CD8-positive, alpha-beta memory T cell (primary cell): ENCODE measurements at places on chromosomes 4 and X. TPM values are rescaled to one million over a fixed set of nuclear protein-coding genes. Genes with fewer than 3 reads are reported as not detected.

DNA sequence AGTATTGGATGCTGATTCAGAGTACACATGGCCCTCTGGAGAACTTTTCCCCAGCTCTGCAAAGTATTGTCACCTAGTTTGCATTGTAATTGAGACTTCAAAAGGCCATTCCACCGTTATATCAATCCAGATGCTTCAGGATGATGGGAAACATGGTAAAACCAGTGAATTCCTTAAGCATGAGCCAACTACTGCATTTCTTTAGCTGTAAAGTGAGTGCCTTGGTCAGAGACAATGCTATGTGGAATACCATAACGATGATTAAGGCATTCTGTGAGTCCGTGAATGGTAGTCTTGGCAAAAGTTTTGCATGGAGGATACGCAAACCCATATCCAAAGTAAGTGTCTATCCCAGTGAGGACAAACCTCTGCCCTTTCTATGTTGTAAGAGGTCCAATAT, 355.2 kb downstream of the DCAF12L2 start:
- no peak overlapping the region for H3K27ac ChIP-seq
- H3K36me3 ChIP-seq, result no peaks in the 10 kb centered on the region
- H3K27me3 ChIP-seq, result no peaks in the 10 kb centered on the region
- H3K4me3 ChIP-seq, result no peak overlapping the region
- DNase-seq, result no peak
- H3K4me1 ChIP-seq, result no peaks in the 10 kb centered on the region

GRCh38 chrX:148572337-148572736, 71.9 kb downstream of the AFF2 start:
- H3K27me3 ChIP-seq, result no peaks in the 10 kb centered on the region
- H3K4me3 ChIP-seq, result no peak overlapping the region
- H3K36me3 ChIP-seq, result no peaks in the 10 kb centered on the region
- H3K27ac ChIP-seq, result no peak overlapping the region
- no peak for DNase-seq

DNA sequence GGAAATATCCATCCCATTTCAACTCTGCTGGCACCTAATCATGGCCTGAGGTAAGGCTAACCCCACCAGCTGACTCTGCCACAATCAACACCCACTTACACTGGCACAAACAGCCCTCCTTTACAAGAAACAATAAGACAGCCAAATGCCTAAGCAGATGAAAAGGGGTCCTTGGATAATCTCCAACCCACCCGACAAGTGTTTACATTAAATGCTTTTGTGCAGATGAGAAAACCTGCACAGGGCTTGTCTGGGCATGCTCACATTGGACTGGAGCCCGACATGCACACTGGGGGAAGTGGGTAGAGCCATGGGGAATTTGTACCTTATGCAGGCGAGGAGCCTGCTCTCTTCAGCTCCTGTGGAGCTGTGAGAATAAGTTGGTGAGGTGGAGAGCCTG, 138.9 kb upstream of the ITM2A start:
- no peaks in the 10 kb centered on the region for H3K4me1 ChIP-seq
- no peaks in the 10 kb centered on the region for H3K27me3 ChIP-seq
- DNase-seq, result no peak
- H3K36me3 ChIP-seq, result no peaks in the 10 kb centered on the region

- no peak overlapping the region for H3K4me3 ChIP-seq
- no peak for DNase-seq
- H3K36me3 ChIP-seq, result no peaks in the 10 kb centered on the region
- H3K27ac ChIP-seq, result no peak overlapping the region
- H3K4me1 ChIP-seq, result no peaks in the 10 kb centered on the region
- H3K27me3 ChIP-seq, result no peaks in the 10 kb centered on the region
Observed at GRCh38 chr4:151195801-151196200, 81.2 kb upstream of the PRSS48 start.

- H3K27me3 ChIP-seq, result no peaks in the 10 kb centered on the region
- peaks cover 12% of the 10 kb centered on the region for H3K4me1 ChIP-seq
- H3K4me3 ChIP-seq, result peak overlapping the region; percentile 42
- peak; percentile 77 for DNase-seq
- no peaks in the 10 kb centered on the region for H3K36me3 ChIP-seq
Observed at GRCh38 chr4:80202190-80202711, 4.9 kb downstream of the PRDM8 start.

The GALNTL6 gene
- total RNA-seq, result not detected

- H3K4me1 ChIP-seq, result peaks cover 44% of the 10 kb centered on the region
- H3K27ac ChIP-seq, result no peak overlapping the region
- H3K36me3 ChIP-seq, result no peaks in the 10 kb centered on the region
- no peaks in the 10 kb centered on the region for H3K27me3 ChIP-seq
- no peak overlapping the region for H3K4me3 ChIP-seq
- DNase-seq, result no peak
Observed at GRCh38 chr4:15753786-15754185, 24.3 kb upstream of the CD38 start.

DNA sequence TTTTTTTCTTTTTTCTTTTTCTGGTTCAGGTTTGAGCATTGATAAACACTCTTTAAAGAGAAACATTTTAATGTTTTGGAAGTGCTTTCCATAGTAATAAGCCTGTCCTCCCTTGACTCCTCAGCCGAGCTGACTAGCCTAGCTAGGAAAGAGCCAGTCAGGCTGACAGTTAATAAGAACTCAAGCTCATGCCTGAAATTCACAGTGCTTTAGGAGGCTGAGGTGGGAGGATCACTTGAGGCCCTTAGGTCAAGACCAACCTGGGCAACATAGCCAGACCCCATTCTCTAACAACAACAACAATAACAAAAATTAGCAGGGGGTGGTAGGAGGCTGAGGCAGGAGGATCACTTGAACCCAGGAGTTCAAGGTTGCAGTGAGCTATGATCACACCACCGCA, 53.4 kb upstream of the ZCCHC13 start:
- H3K27me3 ChIP-seq, result no peaks in the 10 kb centered on the region
- no peaks in the 10 kb centered on the region for H3K4me1 ChIP-seq
- no peak overlapping the region for H3K4me3 ChIP-seq
- H3K36me3 ChIP-seq, result no peaks in the 10 kb centered on the region

The GLUD2 gene
- 0.70 TPM for total RNA-seq

DNA sequence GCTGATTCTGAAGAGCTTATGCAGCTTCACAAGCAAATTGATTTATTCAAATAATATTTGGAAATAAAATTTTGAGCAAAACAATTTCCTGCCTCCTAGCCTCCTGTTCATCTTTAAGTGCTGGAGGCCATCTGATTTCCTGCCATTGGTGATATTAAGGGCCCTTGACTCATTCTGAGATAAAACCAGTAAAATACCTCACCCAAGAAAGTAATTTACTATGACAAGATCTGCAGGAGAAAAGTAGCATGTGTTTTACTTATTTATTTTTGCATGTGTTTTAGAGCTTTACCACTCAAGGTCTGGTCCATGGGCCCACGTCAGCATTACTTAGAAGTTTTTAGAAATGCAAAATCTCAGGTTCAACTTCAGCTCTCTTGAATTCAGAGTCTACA, 67.7 kb downstream of the DCLK2 start:
- DNase-seq, result no peak
- no peaks in the 10 kb centered on the region for H3K27me3 ChIP-seq
- no peaks in the 10 kb centered on the region for H3K4me1 ChIP-seq
- H3K4me3 ChIP-seq, result no peak overlapping the region
- H3K36me3 ChIP-seq, result no peaks in the 10 kb centered on the region

The SERTM2 gene
- not detected for total RNA-seq

GRCh38 chrX:8192276-8192675, 21.2 kb upstream of the VCX2 start:
- no peak overlapping the region for H3K27ac ChIP-seq
- DNase-seq, result no peak
- no peak overlapping the region for H3K4me3 ChIP-seq
- no peaks in the 10 kb centered on the region for H3K27me3 ChIP-seq

GRCh38 chr4:145829629-145830395, 108.8 kb downstream of the ZNF827 start:
- DNase-seq, result no peak
- peak overlapping the region; percentile 4 for H3K4me3 ChIP-seq
- H3K27me3 ChIP-seq, result no peaks in the 10 kb centered on the region
- H3K4me1 ChIP-seq, result peaks cover 11% of the 10 kb centered on the region
- no peaks in the 10 kb centered on the region for H3K36me3 ChIP-seq

The CTAG1A gene
- total RNA-seq, result not detected

- no peaks in the 10 kb centered on the region for H3K27me3 ChIP-seq
- H3K27ac ChIP-seq, result no peak overlapping the region
- H3K4me1 ChIP-seq, result no peaks in the 10 kb centered on the region
- H3K36me3 ChIP-seq, result no peaks in the 10 kb centered on the region
Observed at GRCh38 chrX:150508018-150508417, 60.4 kb upstream of the MTM1 start.

The PABPC1L2B gene
- not detected for total RNA-seq

GRCh38 chrX:124216396-124217115, 115.9 kb upstream of the TEX13D start:
- no peak for DNase-seq
- peaks cover 71% of the 10 kb centered on the region for H3K4me1 ChIP-seq
- H3K4me3 ChIP-seq, result no peak overlapping the region
- H3K36me3 ChIP-seq, result no peaks in the 10 kb centered on the region
- no peaks in the 10 kb centered on the region for H3K27me3 ChIP-seq

DNA sequence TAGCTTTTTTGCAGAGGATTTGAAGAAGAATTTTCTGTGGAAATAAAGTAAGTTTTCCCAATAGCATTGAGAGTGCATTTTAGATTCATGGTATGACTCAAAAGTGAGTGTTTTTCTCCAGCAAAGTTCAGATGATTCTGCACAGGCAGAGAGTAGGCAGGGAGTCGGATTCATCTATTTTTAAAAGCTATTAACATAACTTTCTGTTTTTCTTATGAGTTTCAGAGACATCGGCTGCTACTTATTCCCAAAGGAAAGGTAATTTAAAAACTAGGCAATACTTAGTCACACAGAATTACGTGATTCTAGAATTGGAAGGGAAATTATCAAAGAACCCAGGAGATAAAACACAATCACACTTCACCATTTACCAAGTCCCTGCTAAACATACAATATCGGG, 4.4 kb downstream of the CCDC110 start:
- no peak overlapping the region for H3K4me3 ChIP-seq
- H3K27me3 ChIP-seq, result no peaks in the 10 kb centered on the region
- H3K36me3 ChIP-seq, result no peaks in the 10 kb centered on the region
- DNase-seq, result no peak
- no peak overlapping the region for H3K27ac ChIP-seq
- peaks cover 3% of the 10 kb centered on the region for H3K4me1 ChIP-seq

- H3K4me3 ChIP-seq, result no peak overlapping the region
- no peak for DNase-seq
- no peaks in the 10 kb centered on the region for H3K4me1 ChIP-seq
- H3K27ac ChIP-seq, result no peak overlapping the region
- no peaks in the 10 kb centered on the region for H3K36me3 ChIP-seq
Observed at GRCh38 chrX:46959985-46960700, 47.9 kb downstream of the JADE3 start.

The CDKL2 gene
- total RNA-seq, result 0.37 TPM

The MAGEA1 gene
- not detected for total RNA-seq

DNA sequence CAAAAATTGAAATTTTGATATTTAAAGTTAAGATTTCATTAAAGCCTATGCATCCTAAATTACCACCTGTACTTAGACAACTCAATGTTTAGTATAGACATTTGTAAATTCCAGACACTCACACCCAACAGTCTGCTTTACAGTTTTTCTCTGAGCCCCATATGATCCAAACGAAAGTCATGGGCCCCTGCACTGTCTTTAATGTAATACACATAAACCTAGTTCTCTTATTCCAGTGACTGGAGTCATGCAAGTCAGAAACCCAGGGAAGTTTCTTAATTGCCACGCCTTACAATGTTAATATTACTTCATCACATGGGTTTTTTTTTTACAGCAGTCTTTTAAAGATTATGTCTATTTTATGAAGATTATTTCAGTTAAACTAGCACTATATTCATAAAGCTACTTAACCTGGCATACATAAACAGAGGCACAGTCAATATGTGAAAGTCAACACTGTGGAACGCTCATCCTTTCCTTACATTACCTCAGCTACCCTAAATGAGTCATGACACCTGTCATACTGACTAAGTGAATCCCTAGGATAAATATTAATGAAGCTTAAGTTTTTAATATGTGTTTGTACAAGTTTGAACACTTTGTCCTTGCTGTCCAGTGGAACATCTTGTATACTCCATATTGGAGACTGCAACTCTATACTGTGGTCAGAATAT, 67.7 kb upstream of the H2AZ1 start:
- no peak overlapping the region for H3K4me3 ChIP-seq
- no peaks in the 10 kb centered on the region for H3K36me3 ChIP-seq
- H3K27ac ChIP-seq, result no peak overlapping the region
- DNase-seq, result no peak
- no peaks in the 10 kb centered on the region for H3K27me3 ChIP-seq
- no peaks in the 10 kb centered on the region for H3K4me1 ChIP-seq

The PPARGC1A gene
- total RNA-seq, result not detected

The GASK1B gene
- total RNA-seq, result 0.48 TPM

GRCh38 chr4:184406958-184407391, 67.4 kb downstream of the IRF2 start:
- H3K4me1 ChIP-seq, result peaks cover 25% of the 10 kb centered on the region
- H3K27me3 ChIP-seq, result no peaks in the 10 kb centered on the region
- peaks cover 36% of the 10 kb centered on the region for H3K36me3 ChIP-seq
- H3K4me3 ChIP-seq, result no peak overlapping the region
- DNase-seq, result no peak
